Activated CD4-positive, alpha-beta T cell treated with anti-CD3 and anti-CD28 coated beads for 36 hours (primary cell): ENCODE measurements at places on chromosomes 1 and 21.

DNA sequence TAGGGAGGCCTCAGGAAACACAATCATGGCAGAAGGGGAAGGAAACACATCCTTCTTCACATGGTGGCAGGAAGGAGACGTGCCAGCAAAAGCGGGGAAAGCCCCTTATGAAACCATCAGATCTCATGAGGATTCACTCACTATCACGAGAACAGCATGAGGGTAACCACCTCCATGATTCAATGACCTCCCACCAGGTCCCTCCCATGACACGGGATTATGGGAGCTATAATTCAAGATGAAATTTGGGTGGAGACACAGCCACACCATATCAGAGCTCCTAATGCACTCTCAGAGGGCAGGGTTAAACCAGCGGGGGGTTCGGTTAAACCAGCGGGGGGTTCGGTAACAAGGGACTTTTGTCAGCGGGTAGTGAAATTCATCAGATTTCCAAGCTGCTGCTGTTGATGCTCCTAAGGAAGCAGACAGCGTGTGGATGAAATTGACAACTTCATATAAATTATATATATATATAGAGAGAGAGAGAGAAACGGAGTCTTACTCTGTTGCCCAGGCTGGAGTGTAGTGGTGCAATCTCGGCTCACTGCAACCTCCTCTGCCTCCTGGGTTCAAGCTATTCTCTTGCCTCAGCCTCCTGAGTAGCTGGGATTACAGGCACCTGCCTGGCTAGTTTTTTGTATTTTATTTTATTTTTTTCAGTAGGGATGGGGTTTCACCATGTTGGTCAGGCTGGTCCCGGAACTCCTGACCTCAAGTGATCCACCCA lies 4.2 kb downstream of the CSTB start:
- no peak for DNase-seq

- no peak for DNase-seq
These were observed 31.7 kb upstream of the RGS16 start for GRCh38 chr1:182635871-182636270.

DNA sequence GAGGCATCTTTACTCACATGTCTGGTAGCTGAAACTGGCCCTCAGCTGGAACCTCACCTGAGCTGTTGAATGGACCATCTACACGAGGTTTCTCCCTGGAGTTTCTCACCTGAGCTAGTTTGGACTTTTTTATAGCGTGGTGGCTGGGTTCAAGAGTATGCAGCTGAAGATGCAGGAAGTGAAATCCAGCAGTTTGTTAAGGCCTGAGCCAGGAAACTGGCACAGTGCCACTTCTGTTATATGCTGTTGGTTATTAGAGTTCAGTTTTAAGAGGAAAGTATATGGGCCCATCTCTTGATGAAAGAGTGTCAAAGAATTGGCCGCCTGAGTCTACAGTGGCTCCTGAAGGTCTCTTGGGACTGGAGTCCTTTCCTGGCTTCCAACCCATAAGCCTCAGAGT lies 35.6 kb downstream of the STUM start:
- DNase-seq, result no peak

DNA sequence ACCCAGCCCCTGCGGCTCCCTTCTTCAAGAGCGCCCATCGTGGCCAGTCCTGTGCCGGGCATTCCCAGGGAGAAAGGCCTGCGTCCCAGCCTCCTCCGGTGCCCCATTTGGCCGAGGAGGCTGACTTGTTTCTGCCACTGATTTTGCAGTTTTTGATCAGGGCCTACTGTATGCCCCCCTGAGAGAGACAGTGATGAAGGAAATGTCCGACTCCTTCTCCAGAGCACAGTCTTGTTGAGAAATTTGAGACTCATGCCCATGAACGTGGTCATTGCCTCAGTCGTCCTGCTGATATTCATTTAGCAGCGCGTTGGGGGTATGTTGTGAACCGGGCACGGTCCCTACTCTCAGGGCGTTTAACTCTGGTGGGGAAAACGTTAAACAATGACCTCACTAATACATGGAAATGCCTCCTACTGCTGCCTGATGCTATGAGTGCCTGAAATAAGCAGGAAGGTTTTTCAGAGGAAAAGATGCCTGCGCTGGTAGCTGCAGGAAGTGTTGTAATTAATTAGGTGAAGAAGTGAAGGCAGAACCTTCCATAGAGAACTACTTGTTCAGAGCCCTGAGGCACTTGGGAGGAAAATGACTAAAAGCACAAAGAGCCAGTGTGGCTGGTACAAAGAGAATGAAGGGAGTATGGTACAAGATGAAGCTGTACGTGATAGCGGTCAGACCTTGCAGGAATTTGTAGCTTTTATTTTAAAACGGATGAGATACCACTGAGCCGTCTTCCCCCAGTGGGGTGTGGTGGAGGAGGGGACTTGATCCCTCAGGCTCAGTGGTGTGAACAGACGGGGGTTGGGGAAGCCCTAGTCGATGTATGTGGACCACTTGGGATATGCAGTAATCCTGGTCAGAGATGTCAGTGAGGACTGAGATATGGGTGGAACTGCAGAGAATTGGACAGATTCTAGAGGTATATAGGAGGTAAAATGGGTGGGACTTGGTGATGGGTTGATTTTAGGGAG lies 730 bp downstream of the ZCCHC17 start:
- peak; percentile 9 for DNase-seq

DNA sequence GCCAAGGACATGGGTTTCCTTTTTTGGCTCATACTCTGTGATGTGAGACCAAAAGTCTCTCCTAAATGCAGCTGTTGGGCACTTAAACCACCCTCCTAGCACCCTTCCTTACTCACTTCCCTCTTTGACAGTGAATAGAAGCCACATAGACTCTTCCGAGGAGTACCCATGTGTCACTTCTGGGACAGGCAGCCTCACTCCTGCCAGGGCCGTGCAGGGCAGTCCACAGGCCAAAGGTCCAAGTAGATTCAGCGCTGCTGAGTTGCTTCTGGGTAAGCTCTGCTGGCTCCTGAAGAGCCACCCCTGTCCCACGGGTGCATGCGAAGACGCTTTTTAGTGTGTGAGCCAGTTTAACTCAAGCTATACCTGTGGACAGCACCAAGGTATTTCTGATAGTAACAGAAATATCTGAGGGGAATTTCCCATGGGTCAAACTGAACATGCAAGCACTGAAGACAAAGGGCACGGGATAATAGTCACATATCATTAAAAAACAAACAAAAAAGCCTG lies 36.8 kb upstream of the BMP8B start:
- no peak for DNase-seq

DNA sequence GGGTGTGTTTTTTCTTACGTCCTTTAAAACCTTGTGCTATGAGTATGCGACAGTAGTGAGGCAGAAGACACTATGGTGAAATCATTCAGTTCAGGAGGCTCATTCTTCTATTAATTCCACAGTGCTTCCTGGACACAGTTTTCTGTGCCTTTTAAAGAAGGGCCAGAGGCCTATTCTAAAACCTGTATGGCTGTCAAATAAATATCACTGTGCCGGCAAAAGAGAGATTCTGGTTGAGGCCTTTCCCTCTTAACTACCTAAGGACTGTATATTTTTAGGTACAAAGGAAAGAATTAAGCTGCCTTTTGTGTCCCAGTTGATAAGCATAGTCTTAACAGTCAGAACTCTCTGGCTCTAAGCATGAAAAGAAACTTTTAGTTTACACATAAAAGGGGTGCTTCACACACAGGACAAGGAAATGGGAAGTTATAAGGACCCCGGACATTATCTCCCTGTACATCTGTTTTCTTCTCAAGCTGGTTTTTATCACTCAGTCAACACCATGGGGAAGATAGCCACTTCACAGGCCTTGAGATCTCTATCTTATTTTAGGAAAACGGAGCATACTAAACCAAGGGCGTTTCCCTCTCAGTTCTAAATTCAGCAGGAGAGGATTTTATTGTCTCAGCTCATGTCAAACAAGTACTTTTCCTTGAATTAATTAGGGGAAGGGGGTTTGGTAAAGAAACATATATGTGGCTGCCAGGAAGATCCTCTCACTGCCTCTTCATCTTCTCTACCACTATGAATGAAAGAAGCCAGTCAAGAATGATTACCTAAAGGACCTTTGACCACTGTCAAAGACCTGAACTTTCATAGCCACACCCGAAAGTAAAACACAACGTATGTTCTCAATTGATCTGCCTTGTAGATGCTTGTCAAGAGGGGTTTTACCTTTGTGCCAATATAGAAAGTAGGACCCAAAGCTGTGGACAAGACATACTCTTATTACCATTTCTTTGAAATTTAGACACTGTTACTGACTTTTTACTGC lies 71.4 kb upstream of the HSPA13 start:
- no peak for DNase-seq

GRCh38 chr1:75730432-75730831 lies 5.9 kb downstream of the ACADM start:
- DNase-seq, result no peak

DNA sequence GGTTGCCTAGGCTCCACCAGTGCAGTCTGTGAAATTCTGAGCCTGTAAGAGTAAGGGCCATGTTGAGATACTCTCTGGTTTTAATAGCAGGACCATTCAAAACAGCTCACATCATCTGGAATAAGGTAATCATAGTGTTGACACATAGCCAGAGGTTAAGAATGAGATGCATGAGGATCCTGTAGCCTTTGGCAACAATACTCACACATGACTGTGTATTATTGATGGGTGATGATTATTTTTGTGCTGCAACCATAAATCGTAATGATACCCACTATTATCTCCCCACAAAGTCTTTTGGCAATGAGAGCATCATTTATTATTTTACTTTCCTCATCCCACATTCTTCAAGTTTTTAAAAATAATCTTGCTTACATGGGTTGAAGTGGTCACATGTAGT lies 35.5 kb downstream of the KCNK2 start:
- no peak for DNase-seq

- no peak for DNase-seq
These were observed 39.4 kb downstream of the DMRTB1 start for GRCh38 chr1:53498555-53499131.

GRCh38 chr21:42839271-42840231 lies 39.8 kb downstream of the WDR4 start:
- no peak for DNase-seq

- DNase-seq, result peak; percentile 22
These were observed 2.6 kb downstream of the TNFRSF18 start for GRCh38 chr1:1203561-1204424.

DNA sequence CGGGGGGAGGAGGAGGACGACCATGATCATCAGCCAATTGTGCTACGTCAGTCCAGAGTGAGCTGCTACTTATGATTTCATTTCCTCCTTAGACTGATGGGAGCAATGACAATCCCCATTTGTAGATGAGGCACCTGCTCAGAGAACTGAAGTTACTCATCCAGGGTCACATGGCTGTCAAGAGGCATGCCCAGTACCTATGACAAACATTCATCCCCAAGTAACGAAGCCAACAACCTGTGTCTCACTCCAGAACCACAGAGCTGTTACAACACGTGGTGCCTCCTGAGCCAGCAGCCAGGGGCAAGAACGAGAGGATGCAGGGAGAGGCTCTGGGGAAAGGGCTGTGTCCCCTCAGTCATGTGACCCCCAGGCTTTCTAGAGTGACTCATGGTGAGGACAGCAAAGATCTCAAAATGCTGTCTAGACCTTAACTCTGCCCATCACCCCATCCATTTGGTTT lies 93.6 kb downstream of the SIM2 start:
- peak; percentile 21 for DNase-seq

GRCh38 chr1:154557939-154558719 lies at the start of gene UBE2Q1:
TSS of gene UBE2Q1 (minus strand) at chr1:154558662. CDS start at chr1:154558553, 109 bp downstream.
- DNase-seq, result peak; percentile 57

GRCh38 chr1:31238986-31239613 lies 587 bp downstream of the NKAIN1 start:
- DNase-seq, result peak; percentile 22

DNA sequence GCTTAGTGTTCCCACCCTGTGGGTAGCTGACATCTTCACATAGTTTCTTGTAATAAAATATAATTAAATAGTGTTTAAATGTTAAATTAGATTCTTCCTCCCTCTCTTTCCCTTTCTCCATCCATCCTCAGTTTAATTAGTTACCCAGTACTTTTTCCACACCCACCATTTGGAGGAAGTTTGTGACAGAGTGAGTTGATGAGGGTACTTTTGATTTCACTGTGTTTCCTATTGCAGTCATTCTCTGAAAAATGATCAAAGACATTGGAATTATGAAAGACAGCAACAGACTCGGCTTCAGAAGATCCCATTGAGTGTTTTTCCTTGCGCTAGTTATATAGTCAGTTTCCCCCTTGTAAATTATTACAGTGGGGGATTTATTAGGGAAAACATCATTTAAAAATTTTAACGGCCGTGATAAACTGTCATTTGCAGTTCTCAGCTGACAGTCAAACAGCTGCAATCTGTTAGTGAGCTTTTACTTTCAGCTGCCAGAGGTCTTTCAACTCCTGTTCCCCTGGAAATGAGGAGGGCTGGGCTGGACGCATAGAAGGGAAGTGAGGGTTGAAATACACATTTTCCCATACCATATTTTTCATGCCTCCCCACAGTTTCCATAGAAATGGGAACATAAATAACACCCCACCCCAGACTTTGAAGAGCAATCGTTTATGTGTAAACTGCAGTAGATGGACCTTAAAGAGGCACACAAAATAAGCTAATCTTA lies 61.3 kb upstream of the CACYBP start:
- DNase-seq, result no peak

- DNase-seq, result no peak
These were observed 3.0 kb upstream of the TUFT1 start for GRCh38 chr1:151537112-151537511.

DNA sequence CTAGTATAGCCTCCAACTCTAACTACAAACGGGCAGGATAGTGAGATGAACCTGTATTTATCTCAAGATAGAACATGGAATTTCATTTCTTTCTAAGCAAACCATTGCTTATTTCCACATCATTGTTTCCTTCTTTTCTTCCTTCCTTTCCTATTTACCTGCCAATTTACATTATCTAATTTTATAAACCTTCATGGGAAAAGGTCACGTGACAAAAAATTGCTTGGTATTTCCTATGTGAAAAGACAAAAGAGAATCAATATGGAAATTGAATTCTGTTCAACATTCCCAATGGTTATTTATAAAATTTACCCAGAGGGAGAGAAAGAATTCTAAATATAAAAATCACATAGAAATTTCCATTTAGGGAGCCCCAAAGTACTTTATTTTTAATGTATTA lies 22.4 kb upstream of the RBM15 start:
- DNase-seq, result no peak

DNA sequence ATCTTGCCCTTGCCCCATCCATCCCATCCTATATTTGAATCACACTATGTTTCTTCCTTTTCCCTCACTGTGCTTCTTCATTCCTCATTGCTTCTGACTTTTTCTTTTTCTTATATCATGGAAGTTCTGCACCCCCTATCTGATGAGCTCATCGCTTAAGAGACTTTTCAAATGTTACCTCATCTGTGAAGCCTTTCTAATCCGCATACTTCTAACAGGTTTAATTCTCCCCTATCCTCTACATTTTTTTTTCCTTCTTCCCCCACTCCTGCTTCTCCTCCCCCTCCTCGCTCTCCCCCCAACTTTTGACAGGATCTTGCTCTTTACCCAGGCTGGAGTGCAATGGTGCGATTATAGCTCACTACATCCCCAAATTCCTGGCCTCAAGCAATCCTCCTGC lies 39.5 kb downstream of the OSBPL9 start:
- DNase-seq, result no peak

GRCh38 chr1:51819810-51820209 lies 58.7 kb downstream of the NRDC start:
- DNase-seq, result no peak

GRCh38 chr1:57188168-57188567 lies 222.4 kb upstream of the C8B start:
- DNase-seq, result no peak

- DNase-seq, result no peak
These were observed 81.1 kb upstream of the BTG3 start for GRCh38 chr21:17693801-17694200.
